ENCODE measurements at places on chromosomes 4 and X. TPM values are rescaled to one million over a fixed set of nuclear protein-coding genes. Genes with fewer than 3 reads are reported as not detected.

GRCh38 chr4:66688674-66689073, 856.6 kb downstream of the CENPC start:
- no peak for DNase-seq

DNA sequence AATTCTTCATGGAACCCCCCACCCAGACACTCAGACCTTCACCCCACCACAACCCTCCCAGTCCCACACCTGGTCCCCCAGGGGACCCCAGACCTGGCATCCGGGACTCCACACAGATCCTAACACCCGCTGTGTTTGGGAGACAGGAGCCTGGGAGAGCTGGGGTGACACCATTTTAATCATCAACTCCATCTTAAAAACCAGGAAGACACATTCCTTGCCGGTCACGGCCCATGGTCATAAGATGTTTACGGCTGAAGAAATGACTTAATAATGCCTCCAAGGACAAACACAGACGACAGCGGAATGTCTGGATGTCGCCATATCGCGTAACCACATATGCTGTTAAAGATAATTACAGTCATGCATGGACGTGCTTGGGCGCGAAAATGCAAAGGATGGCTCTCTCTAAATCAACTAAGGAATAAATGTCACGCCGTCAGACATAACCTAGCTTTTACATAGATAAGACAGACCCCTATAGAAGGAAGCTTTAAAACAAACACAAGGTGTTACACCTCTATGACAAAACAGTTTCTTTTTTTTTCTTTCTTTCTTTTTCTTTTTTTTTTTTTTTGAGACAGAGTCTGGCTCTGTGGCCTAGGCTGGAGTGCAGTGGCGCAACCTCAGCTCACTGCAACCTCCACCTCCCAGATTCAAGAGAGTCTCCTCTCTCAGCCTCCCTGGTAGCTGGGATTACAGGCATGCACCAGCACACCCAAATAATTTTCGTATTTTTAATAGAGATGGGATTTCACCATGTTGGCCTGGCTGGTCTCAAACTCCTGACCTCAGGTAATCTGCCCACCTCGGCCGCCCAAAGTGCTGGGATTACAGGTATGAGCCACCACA, 2.1 kb upstream of the DHRSX start:
- DNase-seq, result peak; percentile 43

DNA sequence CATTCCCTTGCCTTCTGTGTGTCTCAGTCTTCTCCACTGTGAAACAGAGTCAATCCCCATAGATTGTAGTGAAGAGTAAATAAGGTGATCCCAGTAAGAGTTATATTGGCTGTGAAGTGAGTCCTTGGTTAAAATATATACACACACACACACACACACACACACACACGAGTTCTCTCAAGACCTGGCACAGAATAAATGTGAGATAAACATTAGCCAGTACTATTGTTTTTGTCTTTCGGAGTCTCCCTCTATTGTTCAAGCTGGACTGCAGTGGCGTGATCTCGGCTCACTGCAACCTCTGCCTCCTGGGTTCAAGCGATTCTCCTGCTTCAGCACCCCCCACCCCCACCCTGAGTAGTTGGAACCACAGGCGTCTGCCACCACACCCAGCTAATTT, 44.8 kb upstream of the FAM156A start:
- DNase-seq, result no peak

- no peak for DNase-seq
These were observed 112.5 kb downstream of the MID1 start for GRCh38 chrX:10507876-10508275.

DNA sequence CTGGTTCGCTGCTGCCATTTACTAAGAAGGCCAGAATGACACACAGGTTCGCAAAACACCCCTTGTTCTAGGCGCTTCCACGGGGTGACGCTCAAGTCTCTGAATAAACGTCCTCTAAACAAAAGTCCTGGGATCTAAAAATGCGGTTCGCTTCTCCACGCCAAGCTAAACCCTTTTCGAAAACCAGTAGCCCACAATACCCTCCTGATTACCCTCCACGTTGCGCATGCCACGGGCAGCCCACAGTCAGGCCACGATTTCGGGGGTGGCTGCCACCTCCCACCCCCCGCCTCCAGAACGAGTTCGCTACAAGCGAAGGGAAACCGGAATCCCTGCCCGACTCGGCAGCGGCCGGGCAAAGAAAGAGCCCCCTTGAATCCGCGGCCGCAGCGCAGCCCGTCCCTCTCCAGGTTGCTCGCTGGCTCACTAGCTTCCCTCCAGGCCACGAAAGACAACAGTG, 423 bp downstream of the RPL39 start:
- no peak for DNase-seq

DNA sequence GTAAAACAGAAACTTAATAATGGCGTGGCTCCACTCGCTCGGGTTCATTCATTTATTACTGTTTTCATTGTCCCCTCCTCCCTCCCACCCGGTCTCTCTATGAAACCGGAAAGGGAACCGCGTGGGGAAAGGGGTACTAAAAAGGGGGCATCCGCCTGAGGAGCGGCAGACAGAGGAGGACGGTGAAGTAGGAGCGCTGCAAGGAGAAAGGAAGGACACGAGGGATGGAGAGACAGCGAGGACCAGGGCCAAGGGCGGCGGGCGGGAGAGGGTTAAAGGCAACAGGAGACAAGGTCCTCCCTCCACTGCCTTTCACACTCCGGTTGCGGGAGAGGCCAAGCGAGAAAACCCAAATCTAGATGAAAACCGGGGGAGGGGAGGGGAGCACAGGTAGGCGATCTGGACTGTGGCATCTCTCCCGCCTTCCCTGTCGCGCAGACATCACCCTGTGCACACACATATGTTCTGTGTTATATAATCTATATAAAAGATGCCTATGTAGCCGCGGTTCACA, 829 bp downstream of the ELOVL6 start:
- peak; percentile 84 for DNase-seq

GRCh38 chrX:129813662-129814368, 29.9 kb downstream of the ZDHHC9 start:
- no peak for DNase-seq

DNA sequence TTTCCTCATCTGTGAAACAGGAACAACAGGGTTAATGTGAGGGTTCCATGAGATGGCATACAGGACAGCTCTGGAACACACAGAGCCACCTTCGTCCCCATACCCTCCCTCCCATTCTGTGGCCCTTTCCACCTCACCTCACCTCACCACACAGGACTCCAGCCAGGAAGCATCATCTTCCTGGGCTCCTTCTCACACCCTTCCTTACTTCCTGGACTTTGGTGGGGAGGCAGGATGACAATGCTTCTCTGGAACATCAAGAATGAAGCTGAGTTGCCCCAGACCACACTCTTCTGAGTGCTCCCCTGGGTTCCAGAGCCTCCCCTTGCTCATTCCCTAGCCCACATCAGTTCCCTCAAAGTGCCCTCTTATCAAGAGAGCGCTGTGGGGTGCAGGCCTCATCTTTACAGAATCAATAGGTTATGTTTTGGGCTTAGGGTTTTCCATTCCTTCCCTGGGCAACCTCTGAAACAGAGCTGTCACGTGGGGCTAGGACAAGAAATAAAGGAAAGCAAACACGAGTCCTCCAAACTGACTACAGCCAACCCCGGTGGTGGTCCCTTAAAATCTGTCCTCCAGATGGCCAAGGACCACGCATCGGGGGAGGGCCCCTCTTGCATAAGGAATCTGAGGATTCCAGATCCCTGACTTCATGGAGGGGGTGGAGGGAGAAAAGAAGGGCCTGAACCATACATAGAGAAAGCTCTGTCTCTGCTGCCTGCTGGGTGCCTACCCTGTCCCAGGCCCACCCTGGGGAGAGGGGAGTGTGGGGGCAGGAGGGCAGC, 74.4 kb upstream of the ATP6AP2 start:
- no peak for DNase-seq

GRCh38 chr4:38723726-38724474, 58.9 kb downstream of the TLR10 start:
- DNase-seq, result no peak

GRCh38 chr4:109052821-109053220, 249.6 kb downstream of the COL25A1 start:
- DNase-seq, result no peak

DNA sequence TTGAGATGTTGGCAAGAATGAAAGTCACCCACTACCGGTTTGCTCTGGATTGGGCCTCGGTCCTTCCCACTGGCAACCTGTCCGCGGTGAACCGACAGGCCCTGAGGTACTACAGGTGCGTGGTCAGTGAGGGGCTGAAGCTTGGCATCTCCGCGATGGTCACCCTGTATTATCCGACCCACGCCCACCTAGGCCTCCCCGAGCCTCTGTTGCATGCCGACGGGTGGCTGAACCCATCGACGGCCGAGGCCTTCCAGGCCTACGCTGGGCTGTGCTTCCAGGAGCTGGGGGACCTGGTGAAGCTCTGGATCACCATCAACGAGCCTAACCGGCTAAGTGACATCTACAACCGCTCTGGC, 12.3 kb downstream of the RPL9 start:
- DNase-seq, result peak; percentile 75

DNA sequence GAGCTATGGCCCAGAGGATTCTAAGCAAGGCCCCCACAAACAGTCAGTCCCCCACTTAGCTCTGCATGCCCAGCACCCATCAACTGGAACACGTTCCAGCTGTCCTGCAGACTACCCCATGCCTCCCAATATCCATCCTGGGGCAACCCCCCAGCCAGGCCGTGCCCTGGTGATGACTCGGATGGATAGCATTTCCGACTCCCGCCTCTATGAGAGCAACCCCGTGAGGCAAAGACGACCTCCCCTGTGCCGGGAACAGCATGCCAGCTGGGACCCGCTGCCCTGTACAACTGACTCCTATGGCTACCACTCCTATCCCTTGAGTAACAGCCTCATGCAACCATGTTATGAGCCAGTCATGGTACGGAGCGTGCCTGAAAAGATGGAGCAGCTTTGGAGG, 32.0 kb downstream of the LAS1L start:
- DNase-seq, result no peak

DNA sequence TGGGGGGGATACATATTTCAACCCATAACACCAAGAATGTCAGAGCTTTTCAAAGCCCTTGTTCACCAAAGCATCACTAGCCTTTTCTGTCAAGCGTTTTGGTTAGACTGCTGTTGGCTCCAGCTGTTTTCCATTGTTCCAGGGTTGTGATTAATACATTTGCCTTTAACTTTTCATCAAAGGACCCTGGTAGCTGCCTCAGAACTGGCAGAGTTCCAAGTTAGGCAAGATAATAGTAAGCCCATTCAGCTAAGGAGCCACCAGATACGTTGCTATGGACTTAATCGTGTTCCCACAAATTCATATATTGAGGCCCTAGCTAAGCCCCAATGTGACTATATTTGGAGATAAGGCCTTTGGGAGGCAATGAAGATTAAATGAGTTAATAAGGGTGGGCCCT, 37.1 kb downstream of the ENOPH1 start:
- DNase-seq, result no peak

DNA sequence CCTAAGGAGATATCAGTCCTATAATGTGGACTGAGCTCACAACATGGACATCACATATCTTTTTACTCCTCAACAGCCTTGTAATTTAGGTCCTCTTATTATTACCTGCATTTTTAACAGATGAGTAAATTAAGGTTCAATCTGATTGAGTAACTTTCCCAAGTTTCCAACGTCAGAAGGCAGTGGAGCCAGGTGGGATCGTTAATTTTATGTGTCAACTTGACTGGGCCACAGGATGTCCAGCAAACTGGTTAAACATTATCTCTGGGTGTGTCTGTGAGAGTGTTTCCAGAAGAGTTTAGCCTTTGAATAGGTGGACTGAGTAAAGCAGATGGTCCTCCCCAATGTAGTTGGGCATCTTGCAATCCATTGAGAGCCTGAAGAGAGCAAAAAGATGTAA, 59.0 kb upstream of the SLIT2 start:
- no peak for DNase-seq

GRCh38 chrX:17495052-17495451, 120.1 kb downstream of the NHS start:
- DNase-seq, result no peak

GRCh38 chrX:39169976-39170375, 368.7 kb downstream of the MID1IP1 start:
- no peak for DNase-seq

GRCh38 chrX:154733066-154733425, 17.8 kb downstream of the GAB3 start:
- DNase-seq, result no peak

GRCh38 chr4:71520850-71521249, 182.0 kb downstream of the SLC4A4 start:
- no peak for DNase-seq

DNA sequence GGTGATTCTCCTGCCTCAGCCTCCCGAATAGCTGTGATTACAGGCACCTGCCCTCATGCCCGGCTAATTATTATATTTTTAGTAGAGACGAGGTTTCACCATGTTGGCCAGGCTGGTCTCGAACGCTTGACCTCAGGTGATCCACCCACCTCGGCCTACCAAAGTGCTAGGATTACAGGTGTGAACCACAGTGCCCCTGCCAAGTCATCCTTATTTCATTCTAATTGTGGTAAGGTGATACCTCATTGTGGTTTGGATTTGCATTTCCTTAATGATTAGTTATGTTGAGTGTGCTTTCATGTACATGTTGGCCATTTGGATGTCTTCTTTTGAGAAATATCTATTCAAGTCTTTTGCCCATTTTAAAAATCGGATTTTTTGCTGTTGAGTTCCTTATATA, 93.0 kb downstream of the USP9X start:
- no peak for DNase-seq

DNA sequence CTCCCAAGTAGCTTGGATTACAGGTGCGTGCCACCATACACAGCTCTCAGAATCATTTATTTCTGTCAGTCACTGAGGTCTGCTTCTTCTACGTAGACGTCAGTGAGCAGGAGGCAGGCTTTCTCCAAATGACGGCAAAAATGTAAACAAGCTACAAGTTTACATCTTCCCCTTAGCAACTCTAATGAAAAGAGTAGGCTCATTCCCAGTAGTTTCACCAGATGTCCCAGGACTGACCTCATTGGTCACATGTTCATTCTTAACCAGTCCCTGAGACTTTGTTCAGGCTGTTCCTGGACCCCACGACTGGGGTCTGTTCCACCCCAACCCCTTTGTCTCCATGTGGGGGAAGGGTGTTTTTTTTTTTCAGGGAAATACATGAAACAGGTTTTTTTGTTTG, 67.1 kb downstream of the TENM3 start:
- DNase-seq, result no peak

GRCh38 chr4:125070861-125071260, 243.9 kb upstream of the FAT4 start:
- DNase-seq, result no peak

GRCh38 chrX:41234962-41235361, 99.0 kb upstream of the DDX3X start:
- DNase-seq, result no peak

Gene FOXR2
- total RNA-seq, result not detected

Gene LRIT3
- total RNA-seq, result 0.14 TPM

Gene GCNA
- 1.8 TPM for total RNA-seq

Gene PABPC1L2B
- total RNA-seq, result not detected

Gene CLDN34
- total RNA-seq, result not detected

Gene WFS1
- 48.9 TPM for total RNA-seq

Gene USP17L28
- total RNA-seq, result not detected

Gene CENPE
- total RNA-seq, result 2.2 TPM

Gene VSIG1
- not detected for total RNA-seq

Gene ZNF674
- 4.6 TPM for total RNA-seq

Gene ANXA10
- total RNA-seq, result not detected

Gene RNF128
- total RNA-seq, result not detected
